ENCODE measurements at places on chromosomes 7 and 10.

- no peak for DNase-seq
Measured at GRCh38 chr10:10626734-10627133, 390.9 kb upstream of the CELF2 start.

GRCh38 chr10:114375047-114375446 lies 29.3 kb downstream of the AFAP1L2 start:
- no peak for DNase-seq

- DNase-seq = no peak
Measured at GRCh38 chr10:87860156-87860795, 3.1 kb downstream of the KLLN start.

DNA sequence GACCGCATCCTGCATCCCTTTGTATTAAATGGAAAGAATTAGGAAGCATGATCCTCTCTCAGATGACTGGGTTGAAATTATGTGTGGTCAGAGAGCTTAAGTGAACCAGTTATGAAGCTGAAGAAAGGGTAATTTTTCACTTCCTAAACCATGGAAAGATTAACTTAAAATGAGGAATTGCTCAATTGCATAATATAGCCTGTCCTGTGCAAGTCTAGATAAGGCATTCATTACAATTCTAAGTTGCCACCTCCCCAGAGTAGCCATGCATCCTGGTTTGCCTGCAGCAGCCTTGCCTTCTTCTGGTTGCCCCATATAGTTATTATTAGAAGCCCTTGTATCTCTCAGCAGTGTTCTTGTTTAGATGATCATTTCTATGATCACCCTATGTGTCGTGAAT lies 45.3 kb downstream of the STARD3NL start:
- DNase-seq = no peak

- DNase-seq = no peak
Measured at GRCh38 chr7:151193203-151193978, 6.3 kb upstream of the ASB10 start.

DNA sequence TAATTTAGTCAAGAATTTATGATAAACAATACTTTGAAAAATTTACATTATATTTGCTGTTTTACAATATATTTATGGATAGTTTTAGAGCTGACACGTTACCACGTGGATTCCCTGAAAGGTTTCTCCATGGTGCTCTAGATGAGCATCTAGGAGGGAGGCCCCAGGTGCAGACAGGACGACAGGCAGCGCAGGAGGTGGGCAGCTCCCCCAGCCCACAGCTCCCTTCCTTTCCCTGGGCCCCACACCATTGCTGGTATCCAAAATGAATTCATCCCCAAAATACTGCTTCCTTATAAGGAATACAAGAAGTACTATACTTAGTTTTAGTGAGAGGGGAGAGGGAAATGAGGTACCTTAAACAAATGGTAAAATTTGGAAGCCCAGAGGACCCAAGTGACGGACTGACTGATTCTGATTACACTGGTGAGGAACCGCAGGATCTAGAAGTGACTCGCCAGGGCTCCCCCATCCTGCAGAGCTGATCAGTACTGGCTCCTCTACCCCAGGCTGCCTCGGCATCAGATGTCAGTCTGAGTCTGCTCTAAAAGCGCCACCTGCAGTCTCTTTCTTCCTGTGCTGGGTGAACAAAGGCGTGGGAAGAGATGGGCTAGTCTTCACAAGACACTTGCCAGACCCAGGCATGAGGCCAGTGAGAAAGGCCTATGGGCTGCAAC lies 89.2 kb downstream of the DLG5 start:
- peak; percentile 35 for DNase-seq

- no peak for DNase-seq
Measured at GRCh38 chr10:3808689-3809199, 23.7 kb upstream of the KLF6 start.

DNA sequence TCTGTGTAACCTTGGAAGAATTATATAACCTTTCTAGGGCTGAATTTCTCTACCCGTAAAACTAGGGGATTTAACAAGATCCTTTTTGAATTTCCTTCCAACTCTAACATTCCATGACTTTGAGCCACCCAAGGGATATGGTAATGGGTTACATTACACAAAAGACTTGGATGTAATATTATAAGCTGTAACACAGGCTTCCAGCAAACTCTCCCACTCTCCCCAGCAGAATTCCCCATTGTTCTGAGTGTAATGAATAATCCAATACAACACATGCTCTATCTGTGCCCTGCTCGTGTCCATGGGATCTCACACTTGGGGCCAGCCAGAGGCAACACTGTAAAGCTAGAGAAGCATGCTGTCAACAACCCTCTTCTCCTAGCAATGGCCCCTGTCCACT lies 790.6 kb upstream of the AUTS2 start:
- no peak for DNase-seq

DNA sequence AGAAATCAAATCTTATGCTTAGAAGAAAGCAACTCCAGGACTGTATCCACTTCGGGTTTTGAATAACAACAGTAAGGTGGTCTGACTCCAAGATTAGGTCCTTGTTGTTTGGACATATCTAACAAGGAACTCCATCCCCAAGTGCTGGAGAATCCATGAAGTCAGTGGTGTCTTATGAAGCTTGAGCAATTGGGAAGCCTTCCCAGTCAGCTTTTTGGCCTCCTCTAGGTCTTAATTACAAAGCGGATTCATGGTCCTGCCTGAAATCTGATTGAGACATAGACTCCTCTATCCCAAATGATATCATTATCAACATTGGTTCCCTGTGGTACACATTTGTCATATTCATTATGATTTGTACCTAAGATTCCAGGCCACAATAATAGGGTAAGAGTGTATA lies 642.6 kb downstream of the AUTS2 start:
- no peak for DNase-seq

Data from stimulated activated CD4-positive, alpha-beta T cell treated with anti-CD3 and anti-CD28 coated beads, TNF-alpha, amount 100 ng/mL, for 4 hours (primary cell).